AG08395 (cell line): ENCODE measurements at places on chromosomes 3 and 15.

- no peak for DNase-seq
Measured at GRCh38 chr3:139676632-139677387, 962 bp downstream of the NMNAT3 start.

DNA sequence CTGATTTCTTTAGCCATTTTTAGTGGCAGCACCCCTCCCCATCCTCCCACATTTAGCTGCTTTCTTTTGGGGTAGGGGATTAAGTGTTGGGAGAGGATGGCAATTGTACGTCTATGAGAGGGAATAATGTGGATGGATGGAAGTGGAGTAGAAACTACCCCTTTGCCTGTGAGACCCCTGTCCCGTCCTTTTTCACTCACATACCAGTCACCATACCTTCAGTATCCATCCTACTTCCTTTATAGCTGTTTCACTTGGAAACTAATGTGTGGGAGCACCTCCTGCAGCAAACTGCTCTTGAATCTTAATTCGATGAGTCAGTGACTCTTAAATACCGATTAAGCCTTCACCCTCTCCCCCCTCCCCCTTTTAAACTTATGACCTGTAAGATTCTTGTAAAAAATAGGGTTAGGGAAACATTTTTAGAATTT, 730 bp downstream of the SPRED1 start:
- DNase-seq = no peak

- peak; percentile 53 for DNase-seq
Measured at GRCh38 chr3:12400616-12401194, 83.6 kb upstream of the TSEN2 start.

DNA sequence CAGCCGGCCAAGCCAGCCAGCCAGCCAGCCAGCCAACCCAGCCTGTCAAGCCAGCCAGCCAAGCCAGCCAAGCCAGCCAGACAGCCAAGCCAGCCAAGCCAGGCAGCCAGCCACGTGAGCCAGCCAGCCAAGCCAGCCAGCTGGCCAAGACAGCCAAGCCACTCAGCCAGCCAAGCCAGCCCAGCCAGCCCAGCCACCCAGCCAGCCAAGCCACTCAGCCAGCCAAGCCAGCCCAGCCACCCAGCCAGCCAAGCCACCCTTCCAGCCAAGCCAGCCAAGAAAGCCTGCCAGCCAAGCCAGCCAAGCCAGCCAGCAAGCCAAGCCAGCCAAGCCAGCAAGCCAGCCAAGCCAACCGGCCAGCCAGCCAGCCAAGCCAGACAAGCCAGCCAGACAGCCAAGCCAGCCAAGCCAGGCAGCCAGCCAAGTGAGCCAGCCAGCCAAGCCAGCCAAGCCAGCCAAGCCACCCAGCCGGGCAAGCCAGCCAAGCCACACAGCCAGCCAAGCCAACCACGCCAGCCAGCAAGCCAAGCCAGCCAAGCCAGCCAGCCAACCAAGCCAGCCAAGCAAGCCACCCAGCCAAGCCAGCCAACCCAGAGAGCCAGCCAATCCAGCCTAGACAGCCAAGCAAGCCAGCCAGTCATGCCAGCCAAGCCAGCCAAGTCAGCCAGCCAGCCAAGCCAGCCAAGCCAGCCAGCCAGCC, 199.5 kb downstream of the GOLGA6L6 start:
- no peak for DNase-seq

- no peak for DNase-seq
Measured at GRCh38 chr3:37400945-37401344, 226.6 kb upstream of the LRRFIP2 start.

DNA sequence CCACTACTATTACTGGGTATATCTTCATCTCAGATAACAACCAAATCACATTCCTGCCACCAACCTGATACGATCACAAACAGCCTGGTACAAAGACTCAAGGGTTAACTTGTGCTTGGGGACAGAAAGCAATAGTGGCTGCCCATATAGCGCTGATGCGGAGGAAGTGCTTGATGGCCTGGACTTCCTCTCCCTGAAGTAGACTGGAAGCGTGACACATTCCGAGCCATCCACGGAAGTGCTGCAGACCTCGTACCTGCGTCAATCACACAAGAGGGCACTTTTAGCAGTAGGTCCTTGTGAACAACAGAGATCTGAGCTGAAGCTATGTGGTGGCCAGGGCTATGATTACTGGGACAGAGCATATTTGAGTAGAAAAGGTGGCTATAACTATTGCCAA, 17.3 kb upstream of the C3orf62 start:
- no peak for DNase-seq

GRCh38 chr15:71802770-71803169, 7.6 kb upstream of the NR2E3 start:
- no peak for DNase-seq

DNA sequence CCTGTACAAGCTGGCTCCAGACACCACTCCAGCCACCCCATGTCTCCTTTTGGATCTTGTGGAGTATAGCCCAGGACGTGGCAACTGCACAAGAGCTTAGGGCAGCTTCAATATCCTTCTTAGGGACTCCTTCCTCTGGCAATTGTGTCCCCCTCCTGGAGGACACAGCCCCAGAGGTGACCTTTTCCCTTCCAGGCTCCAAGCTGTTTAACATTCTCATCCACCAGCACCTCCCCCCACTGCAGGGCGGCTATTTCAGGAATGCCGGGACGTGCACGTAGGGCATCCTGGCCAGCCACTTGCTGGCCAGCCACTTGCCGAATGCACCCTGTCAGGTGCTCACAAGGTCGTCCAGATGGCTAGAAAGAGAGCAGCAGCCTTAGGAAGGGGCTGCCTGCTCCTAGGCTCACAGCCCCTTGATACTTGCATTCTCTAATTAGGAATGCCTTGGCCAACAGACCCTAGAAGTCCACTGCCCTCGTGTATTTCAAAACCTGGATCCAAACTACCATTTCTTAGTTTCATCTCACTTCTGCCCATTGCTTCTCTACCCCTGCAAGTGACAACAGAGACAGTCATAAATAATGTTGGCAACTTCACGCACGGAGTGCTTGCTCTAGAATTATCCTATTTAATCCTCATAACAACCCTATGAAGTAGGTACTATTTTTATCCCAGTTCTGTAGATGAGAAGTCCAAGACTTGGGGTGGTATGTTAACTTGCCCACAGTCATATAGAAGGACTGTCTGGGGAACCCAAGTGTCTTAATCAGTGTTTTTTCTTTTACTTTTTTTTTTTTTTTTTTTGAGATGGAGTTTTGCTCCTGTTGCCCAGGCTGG, 24.5 kb upstream of the IDH2 start:
- DNase-seq = no peak
